ENCODE measurements at places on chromosomes 11 and 22.

DNA sequence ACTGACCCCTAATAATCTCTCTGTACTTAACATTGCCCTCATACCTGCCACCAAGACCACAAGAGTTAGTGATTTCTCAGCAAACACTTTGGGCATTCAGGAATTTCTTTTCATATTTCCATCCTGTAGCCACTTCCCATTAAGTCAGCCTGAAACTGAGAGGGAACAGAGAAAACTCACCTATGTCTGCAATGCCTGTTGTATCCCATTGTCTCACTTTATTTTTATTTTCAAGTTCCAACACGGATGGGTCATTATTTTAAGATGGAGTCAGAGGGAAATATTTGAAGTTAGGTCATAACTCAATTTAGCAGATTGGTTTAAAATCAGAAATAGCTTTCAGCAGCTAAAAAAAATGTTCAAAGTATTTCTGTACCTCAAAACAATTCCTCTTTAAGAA lies 937.8 kb upstream of the CHORDC1 start:
- DNase-seq, result no peak

- peak; percentile 19 for DNase-seq
These were observed 82.4 kb downstream of the AASDHPPT start for GRCh38 chr11:106159836-106160235.

- no peak for DNase-seq
These were observed 47.6 kb downstream of the PLEKHB1 start for GRCh38 chr11:73693899-73694525.

DNA sequence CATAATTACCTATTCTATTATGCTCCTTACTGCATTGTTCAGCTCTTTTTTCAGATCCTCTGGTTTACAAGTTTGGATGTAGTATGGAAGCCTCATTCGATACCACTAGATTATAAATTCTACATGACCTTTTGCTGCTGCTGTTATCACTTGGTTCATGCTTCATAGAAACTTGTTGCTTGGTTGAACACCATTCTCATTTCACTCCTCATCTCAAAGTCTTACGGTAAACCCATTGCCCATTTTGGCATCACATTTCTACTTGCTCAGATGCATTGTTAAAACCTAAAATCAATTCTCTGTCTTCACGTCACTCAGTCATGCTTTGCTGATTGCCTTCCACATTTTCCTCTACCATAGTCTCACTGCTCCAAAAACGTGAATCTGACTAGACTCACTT lies 155.5 kb upstream of the DDI1 start:
- DNase-seq, result no peak

GRCh38 chr22:24335496-24335895 lies 64.9 kb downstream of the SPECC1L start:
- peak; percentile 45 for DNase-seq

Data from choroid plexus epithelial cell (primary cell).